ENCODE measurements at places on chromosomes 1 and 21.

- no peak for DNase-seq
These were observed 216.3 kb downstream of the RGS7 start for GRCh38 chr1:241140670-241141069.

DNA sequence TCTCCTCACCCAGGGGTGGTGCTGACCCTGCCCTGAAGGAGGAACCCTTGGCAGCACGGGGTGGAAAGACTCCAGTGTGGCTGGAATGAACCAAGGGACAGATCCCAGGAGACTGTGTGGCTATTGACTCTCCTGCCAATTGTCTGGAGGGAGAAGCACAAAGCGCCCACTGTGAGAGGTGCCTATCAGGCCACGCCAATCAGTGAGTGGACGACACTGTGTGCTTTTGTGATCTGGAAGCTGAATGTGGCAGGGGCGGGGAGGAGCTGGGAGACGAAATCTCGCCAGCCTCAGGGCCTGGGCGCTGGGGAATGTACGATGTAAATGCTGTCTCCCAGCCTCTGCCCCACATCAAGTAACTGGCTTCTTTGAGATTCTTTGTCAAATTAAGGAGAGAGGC, 167.1 kb downstream of the ZBTB18 start:
- DNase-seq = no peak

GRCh38 chr1:43267818-43268425, 1.9 kb upstream of the TMEM125 start:
- DNase-seq = no peak

DNA sequence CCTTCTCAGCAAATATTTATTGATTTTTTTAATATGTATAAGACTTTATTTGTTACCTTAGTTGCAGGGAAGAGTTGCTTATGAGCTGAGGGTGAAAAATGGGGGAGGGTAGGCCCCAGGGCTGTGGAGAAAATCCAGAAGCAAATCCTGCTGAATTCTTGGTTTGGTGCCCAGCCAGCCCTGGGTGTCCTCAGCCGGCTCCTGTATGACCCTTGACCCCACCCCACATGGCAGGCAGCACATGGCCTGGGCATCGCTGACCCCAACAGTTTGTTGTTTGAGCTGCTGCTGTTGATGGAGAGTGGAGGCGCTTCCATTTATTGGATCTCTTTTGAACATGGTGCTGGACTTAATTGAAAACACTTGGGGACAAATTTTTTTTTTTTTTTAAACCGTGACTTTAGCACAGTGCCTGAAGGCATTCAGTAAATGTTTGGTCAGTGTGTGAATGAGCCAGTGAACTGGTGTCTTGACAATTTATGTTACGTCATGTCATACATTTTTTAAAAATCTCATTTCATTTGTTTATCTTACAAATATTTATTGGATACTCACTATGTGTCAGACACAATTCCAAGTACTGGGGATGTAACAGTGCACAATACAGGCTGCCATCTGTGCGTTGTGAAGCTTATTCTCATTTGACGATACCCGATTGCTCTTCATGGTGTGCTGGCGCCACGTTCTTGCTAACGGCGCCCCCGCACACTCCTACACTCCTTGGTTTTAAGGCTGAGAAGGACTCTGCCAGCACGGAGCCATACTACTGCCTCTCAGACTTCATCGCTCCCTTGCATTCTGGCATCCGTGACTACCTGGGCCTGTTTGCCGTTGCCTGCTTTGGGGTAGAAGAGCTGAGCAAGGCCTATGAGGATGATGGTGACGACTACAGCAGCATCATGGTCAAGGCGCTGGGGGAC, 98.8 kb downstream of the MTR start:
- DNase-seq = no peak

GRCh38 chr21:42794551-42794950, 84.8 kb downstream of the WDR4 start:
- no peak for DNase-seq

DNA sequence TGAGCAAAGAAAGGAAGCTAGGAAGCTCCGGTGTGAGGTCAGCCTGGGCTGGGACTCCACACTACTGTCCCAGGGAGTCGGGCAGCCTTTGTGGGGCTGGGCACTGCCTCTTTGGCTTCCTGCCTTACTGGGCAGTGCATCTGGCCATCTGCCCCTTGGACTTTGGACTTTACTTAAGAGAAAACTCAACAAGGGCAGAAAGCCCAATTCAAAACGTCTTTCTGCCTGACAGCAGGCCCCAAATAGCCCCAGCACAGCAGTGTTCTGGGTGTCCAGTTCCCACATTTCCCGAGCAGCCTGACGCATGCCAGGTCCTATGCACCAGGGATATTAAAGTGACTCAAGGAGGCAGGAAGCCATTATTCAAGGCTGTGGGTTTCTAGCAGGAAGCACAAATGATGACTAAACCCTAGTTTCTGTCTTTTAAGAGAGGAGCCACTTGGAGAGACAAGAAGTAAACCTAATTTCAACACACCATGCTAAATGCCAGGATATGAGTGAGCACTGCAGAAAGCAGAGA, 37.9 kb upstream of the EDEM3 start:
- DNase-seq = no peak

- DNase-seq = no peak
These were observed 64.8 kb downstream of the PIK3R3 start for GRCh38 chr1:46067652-46068051.

- DNase-seq = no peak
These were observed 114.9 kb upstream of the VANGL1 start for GRCh38 chr1:115526900-115527299.
